ENCODE measurements at places on chromosomes 7 and 10.

DNA sequence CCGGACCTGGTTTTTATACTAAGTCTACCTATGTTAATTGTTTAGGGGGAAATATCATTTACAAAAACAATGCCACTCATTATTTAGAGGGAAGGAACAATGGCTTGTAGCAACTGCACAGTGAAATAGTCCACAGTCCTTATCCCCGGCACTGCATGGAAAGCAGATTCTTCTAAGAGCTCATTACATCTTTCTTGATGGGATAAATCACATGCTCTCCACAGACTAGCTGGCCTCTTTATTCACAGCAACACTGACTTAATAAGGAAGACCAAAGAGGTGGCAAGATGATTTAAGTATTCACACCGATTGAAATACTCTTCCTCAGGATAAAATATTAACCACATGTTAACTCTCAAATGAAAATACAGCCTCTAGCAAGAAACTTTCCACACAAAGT lies 349.4 kb downstream of the PARD3 start:
- no peak for DNase-seq

DNA sequence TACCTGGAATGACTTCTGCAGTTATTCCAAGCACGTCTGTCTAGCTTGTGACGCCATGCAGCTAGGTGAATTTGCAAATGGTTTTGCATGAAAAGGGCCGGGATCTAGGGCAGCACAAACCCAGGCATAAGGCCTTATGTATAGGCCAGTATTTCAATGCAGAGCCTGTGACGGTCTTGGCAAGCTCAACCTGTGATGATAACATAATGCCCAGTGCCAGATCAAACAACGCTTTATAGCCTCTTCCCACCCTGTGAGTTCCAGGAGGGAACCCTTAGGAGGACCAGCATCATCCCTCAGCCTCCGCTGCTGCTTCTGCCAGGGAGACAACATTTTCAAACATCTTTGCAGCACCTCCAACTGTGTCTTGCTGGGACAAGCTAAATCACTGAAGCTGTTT lies 390.7 kb downstream of the INHBA start:
- no peak for DNase-seq

- DNase-seq = no peak
These were observed 3.0 kb downstream of the RET start for GRCh38 chr10:43079856-43080255.

DNA sequence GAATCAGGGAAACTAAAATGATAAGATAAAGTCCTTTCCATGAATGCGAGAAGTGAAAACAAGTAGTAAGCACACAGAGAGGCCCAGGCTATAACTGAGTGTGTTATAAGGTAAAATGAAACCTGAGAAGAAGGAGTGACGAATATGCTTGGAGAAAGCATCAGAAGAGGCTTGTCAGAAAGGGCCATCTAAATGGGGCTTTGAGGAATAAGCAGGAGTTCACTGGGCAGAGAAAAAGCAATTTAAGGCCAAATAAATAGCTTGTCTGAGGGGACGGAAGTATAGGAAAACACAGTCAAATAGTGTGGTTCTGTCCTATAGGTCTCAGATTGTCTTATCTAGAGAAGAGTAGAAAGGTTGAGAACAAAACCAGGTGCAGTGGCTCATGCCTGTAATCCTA lies 59.6 kb upstream of the GSDME start:
- DNase-seq = no peak

- DNase-seq = no peak
These were observed 64.4 kb upstream of the RSBN1L start for GRCh38 chr7:77631820-77632219.

GRCh38 chr10:76778914-76779795 lies 858.5 kb downstream of the KCNMA1 start:
- no peak for DNase-seq

GRCh38 chr10:57593983-57594573 lies 673.6 kb downstream of the IPMK start:
- DNase-seq = no peak

DNA sequence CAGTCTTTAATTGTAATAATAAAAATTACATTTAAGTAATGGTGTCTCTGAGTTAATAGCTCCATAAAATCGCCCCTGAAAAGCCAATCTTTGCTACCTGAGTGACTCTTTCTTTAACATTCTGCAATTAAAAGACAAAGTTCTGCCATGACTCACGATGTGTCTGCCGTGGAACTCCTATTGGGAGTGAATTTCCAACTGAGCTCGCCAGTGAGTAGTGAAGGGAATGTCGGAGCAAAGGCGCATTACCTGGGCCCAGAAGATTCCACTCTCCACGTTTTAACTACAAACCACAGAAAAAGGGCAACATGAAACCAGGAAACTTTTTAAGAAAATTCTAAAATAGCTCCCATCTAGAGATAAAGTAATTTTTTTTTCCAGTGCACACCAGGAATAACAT lies 36.9 kb upstream of the RNF32 start:
- no peak for DNase-seq

- DNase-seq = no peak
These were observed 21.6 kb downstream of the CHN2 start for GRCh38 chr7:29216128-29216527.

- DNase-seq = no peak
These were observed 70.2 kb upstream of the GATA3 start for GRCh38 chr10:7984325-7984724.

Data from activated T-helper 1 cell treated with Interleukin-2 at 50 U/mL for 16 hours (primary cell).